NCI-H446 treated with DMSO at 0.1 percent for 48 hours (cell line): ENCODE measurements at places on chromosomes 3 and 15.

DNA sequence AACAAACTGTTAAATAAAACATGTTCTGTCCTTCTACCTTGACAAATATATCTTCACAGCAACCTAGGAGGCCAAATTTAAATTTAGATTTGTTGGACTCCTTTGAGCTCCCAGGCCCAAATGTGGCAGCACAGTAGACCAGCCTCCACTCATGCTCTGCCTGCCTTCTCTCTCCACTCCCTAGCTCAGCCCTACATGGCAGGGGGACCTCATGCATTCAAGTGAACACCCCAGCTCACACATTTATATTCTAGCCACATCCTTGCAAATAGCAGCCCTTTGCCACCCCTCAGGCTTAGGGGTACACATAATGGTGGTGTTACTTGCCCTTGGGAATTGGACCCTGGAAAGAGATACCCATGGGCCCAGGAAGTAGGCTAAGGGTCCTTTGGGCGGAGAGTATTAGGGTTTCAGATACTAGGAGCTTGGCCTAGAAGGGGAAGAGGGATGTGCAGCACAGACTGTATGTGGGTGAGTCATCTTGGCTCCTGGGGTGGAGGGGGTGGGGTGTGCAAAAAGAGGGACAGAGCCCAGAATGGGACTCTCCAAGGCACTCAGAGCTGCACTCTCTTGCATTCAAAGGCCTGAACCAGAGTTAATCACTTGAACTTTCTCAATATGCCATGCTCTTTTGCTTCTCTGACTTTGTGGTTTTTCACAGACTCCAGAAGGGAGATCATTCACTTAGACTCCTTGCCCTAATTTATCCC is 268.4 kb upstream of the ROPN1 start:
- DNase-seq, result peak; percentile 58

DNA sequence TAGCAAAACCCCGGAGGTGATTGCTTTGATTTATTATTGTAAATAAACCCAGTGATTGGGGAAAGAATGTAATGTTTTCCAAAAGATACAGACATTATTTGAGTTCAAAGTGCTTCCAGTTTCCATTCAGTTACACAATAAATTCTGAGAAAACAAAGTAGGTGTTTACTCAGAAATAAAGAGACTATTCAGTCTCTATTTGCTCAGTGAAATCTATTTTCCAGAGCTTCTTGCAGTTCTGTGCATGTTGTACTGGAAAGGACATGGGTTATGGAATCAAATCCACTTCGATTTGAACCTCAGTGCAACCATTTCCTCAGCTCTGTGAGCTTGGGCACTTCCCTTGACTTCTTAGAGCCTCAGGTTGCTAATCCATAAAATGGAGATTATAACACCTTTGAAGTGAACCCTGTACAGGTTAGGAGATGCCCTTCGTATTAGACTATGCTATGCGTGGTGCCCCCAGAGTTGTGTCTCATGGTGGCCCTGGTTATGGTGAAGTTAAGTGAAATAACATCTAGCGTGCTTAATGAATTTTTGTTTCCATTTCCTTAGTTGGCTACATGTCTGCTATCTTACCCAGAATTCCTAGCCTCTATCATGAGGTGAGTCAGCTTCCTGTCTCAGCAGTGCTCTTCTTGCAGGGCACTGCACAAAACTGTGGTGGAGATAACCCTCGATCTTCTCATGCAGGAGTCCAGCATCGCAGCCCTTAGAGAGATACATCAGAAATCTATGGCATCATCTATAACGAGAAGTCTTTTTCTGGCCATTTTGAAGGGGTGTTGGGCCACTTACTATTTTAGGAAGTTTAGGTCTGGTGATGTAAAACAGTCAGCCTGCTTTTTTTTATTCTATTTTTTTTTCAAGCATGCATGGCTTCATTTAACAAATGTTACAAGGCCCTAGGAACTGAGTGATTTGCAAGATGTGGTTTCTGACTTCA is 97.7 kb downstream of the RPL39L start:
- no peak for DNase-seq

- no peak for DNase-seq
Observed at GRCh38 chr15:31387092-31387478, 60.5 kb downstream of the KLF13 start.

DNA sequence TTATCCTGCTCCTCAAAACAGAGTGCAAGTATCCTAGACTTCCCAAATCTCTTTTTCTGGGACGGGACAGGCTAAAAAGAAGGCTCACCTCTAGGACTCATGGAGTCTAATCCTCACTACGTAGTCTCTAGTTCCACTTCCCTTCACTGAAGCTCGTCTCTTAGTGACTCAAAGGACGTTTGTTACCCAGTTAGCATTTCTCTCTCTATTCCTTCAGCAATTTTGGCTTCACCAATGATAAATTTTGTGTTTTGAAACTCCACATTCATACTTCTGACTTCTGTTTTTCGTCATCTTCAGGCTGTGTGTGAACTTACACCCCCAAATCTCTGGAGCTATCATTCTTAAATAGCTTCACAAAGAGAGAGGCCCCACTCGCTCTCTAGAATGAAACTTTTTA is 627.1 kb downstream of the NAALADL2 start:
- no peak for DNase-seq

- DNase-seq, result no peak
Observed at GRCh38 chr15:88747631-88748030, 55.6 kb upstream of the ACAN start.

GRCh38 chr15:86558252-86558651 is 478.6 kb downstream of the AGBL1 start:
- DNase-seq, result no peak

DNA sequence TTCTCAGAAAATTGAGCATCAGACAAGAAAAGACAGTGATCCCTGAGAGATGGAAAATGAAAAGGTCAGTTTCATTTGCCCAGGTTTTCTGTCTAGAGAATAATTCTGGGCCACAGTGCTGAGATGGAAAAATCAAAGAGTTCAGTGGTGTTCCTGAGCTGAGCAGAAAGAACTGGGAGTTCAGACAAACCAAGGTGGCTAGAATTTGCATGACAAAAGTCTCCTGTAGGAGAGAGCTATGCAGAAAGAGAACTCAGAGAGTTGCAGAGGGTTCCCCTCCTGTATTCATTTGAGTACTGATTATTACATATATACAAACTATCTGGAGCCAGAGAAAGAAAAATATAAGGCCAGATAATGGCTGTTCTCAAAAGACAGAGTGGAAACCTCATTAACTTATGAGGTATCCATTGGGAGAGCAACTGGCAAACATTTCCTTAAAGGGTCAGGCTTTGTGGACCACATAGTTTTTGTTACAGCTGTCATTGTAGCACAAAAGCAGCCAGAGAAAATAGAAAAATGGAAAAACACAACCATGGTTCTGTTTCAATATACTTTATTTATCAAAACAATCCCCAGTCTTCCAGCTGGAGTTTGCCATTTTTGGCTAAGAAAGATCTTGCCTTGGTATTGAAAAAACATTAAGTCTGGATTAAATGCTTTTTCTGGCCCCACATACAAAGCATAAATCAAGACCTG is 1004.1 kb downstream of the TBL1XR1 start:
- peak; percentile 59 for DNase-seq

- no peak for DNase-seq
Observed at GRCh38 chr15:60006203-60006862, 2.2 kb downstream of the FOXB1 start.

DNA sequence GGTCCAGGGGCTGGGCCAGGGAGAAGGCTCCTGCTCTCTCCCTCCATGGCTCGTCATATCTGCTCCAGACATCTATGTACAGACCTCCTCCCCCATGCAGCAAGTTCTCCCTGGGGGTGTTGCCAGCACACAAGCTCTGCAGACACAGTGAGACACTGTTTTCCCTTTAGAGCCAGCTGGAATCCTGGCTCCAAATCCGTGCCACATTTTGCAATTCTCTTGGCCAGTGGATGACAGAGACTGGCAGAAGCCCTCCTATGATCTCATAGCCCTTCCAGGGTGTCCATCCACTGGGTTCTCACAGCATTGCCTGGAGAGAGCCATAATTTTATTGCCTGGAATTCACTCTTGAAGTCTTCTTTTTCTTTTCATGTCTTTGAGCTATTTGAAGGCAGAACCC is 203.9 kb downstream of the TLE3 start:
- no peak for DNase-seq

DNA sequence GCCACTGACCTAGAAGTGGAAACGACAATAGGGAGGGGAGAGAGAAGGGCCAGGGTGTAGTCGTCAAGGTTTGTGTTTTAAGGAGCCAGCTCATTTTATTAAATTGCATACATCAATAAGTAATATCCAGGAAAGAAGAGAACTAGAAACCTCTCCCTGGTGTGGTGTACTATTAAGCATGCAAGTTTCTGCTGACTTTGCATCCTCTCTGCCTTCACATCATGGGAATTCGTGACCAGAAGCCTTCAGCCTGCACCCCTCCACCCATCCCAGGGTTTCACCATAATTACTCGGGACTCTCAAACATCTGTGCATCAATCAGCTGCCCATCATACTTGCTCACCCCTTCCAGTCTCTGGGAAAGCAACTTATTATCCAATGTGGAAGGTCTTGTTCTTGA is 70.9 kb upstream of the UBE3A start:
- DNase-seq, result no peak

GRCh38 chr3:158103887-158104327 is 2.3 kb downstream of the SHOX2 start:
- DNase-seq, result no peak

GRCh38 chr15:96893159-96893906 is 562.8 kb downstream of the NR2F2 start:
- no peak for DNase-seq

DNA sequence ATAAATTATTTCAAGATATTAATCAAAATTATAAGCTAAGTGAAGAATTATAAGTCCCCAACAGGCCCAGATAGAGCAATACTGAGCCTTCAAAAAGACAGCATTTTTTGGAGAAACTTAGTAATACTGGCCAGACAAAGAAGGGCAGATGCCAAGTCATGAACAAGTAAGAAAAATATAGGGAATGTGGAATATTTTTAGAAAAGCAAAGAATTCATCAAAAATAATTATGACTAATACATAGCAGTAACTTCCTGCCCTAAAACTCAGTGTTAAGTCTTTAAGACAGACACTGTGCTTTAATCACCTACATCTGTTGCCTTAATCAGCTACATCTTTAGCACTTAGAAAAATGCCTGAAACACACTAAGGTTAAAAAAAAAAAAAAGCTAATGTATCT is 31.2 kb downstream of the DPH6 start:
- DNase-seq, result no peak

DNA sequence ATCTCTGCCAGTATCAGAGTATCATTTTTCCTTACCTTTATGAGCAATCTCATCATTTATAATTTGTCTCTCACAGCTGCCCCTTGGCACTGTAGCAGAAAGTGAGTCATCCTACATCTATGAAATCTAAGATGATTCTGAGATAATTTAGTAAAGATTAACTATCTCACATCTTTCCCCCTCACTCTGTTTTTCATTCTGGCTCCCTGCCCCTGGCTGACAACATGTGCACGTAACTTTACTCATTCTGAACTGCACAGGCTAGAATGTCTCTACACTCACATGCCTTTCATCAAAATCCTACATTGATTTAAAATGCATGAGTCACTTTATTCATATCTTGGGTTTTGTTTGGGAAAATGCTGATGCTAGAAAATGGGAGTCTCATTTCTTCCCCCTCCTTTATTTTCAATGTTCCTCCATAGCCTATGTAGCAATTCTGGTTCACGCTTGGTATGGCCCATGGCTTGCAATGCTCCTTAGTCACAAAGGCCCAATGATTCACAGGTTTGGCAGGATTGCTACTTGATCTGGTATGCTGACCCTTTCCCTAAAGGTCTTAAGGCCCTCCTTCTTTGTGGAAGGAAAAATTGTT is 838.5 kb downstream of the TUSC7 start:
- no peak for DNase-seq

DNA sequence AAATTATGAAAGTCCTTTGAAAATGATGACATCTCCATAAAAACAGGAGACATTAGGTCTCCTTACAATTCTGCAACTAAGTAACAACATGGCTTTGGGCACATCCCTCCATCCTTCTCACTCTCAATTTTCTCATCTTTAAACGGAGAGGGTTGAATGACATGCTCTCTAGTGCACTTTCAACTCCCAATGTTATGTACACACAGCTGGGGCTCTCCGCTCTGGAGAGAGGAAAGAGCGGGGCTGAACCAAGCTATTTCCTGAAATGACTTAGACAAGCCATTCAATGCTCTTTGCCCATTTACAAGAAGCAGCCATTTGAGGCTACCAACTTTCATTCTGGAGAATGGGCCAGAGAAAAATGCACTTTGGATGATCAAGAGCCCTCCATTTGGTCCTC is 144.2 kb upstream of the BNIP2 start:
- no peak for DNase-seq

- no peak for DNase-seq
Observed at GRCh38 chr15:67805666-67806516, 19.4 kb upstream of the SKOR1 start.

GRCh38 chr3:155629556-155629955 is 115.3 kb downstream of the PLCH1 start:
- no peak for DNase-seq

DNA sequence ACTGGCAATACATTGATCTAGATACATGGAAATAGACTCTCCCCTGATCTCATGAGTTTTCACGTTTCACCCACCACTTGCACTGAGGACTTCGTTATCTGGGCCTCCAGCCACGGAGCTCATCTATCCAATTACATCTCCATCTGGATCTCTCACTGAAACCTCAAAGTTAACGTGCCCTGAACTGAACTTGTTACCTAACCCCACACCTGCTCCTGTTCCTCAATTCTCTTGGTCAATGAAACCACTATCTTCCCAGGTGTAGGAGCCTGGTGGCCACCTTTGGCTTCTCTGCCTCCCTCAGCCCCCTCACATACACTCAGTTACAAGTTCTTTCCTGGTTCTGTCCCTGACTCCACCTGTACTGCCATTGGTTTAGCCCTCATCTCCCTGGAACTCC is 9.7 kb downstream of the DGKG start:
- DNase-seq, result no peak

DNA sequence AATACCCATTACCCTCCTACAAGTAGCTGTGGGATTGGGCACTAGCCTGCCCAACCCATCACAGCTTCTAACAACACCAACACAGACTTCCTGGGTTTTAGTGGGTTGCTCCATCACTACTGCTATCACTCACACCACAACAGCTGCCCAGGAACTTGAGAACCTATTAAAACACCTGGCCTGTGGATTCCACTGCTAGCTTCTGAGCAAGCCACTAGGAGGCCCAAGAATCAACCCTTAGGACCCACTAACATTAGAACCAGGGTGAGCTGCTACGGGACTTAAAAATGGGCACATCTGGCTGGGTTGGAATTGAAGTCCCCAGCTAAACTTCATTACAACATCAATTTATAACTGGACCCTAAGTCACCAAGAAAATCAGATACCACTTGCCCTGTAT is 113.2 kb upstream of the TP63 start:
- DNase-seq, result no peak

DNA sequence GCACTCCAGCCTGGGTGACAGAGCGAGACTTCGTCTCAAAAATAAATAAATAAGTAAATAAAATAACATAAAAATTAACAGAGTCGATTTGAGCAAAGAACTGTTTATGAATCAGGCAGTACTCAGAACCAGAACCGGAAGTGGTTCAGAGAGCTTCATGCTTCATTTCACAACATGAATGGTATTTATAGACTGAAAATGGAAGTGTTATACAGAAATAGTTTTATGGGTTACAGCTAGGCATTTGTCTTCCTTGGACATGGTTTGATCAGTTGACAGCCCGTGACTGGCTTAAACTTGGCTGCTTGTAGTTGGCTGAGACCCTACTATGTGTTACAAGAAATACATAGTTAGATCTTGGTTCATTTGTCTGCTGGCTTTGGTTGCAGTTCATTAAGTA is 216.0 kb upstream of the MCTP2 start:
- DNase-seq, result no peak
